ENCODE measurements at places on chromosomes 11 and 22.
A peak's percentile ranks its signal among the peaks of the same experiment; 100 is the strongest.

- no peak for DNase-seq
Measured at GRCh38 chr11:87317441-87317840, 279.7 kb downstream of the TMEM135 start.

DNA sequence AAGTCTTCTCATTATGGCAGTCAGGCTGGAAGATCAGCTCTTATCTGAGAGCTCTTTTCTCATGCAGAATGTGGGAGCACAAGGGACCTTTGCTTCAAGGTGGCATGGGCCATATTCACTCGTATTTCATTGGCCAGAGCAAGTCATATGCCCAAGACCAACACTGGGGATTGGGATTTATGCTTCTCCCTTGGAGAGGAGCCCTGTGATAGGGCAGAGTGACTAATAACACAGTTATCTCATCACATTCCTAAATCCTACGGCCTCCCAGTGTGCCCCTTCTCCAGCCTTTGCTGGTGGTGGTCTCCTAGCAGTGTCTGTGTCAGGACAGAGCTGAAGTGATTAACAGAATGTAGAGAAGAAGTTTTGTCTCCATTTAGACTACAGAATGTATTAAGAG lies 48.6 kb downstream of the SYT9 start:
- no peak for DNase-seq

GRCh38 chr11:128207861-128208321 lies 379.5 kb downstream of the ETS1 start:
- DNase-seq: no peak

DNA sequence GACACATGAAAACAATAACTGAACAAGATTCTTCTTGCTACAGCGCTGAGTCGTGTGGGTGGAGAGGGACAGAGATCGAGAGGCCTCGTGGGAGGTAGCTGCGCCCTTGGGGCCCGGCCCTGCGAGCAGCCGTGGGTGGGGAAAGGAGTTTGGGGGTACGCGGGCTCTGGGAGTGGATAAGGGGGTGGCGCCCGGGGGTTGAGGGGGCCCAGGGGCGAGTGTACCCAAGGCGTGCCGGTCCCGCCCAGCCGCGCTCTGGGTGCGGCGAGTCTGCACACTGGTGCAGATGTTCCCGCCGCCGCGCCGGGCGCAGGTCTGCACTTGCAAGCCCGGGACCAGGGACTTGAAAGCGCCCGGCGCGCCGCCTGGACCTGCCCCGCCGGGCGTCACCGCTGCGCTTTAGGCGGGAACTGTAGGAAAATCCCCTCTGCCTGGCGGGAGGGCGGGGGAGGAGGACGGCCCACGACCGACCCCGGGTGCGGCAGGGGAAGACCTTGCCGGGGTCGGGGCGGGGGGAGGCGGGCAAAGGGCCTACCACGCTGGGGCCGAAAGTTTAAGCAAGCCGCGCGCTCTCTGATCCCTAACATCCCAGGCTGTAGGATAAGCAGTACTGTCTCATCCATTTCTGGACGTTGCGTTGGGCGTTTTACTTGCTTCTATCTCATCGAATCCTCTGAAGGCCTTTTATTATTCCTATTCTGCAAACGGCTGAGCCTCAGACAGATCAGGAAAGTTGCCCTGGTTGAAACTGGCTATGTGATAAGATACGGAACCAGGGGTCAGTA lies 1.4 kb upstream of the KREMEN1 start:
- no peak for DNase-seq

DNA sequence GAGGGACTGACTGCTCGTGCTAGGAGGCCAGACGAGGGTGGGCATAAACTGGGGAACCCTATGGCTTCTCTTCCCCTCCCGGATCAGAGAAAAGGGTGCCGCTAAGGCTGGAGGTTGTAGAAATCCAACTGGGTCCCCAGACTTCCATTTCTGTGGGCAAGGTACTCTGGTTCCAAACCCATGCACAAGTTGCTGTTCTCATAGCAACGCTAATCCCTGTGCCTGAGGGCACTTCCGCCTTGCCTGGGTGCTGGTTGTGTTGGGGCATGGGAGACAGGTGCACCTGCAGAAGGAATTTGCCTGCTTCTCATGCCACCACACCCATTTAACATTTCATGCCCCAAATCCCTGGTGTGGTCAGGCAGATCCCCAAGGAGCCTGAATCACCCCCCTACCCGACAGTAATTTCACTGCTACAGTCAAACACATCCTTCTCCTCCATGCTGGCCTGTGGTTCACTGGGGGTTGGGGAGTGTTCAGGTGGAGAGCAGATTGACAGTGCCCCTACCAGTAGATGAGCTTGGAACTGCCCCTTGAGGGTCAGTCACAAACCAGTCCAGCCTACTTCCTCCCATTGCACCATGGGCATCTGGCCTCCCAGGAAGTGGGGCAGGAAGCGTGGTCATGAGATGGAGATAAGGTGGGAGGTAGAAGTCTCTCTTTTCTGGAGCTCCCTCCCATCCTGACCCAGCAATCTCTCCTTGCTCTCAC lies 1.2 kb downstream of the C2CD2L start:
- no peak for DNase-seq

DNA sequence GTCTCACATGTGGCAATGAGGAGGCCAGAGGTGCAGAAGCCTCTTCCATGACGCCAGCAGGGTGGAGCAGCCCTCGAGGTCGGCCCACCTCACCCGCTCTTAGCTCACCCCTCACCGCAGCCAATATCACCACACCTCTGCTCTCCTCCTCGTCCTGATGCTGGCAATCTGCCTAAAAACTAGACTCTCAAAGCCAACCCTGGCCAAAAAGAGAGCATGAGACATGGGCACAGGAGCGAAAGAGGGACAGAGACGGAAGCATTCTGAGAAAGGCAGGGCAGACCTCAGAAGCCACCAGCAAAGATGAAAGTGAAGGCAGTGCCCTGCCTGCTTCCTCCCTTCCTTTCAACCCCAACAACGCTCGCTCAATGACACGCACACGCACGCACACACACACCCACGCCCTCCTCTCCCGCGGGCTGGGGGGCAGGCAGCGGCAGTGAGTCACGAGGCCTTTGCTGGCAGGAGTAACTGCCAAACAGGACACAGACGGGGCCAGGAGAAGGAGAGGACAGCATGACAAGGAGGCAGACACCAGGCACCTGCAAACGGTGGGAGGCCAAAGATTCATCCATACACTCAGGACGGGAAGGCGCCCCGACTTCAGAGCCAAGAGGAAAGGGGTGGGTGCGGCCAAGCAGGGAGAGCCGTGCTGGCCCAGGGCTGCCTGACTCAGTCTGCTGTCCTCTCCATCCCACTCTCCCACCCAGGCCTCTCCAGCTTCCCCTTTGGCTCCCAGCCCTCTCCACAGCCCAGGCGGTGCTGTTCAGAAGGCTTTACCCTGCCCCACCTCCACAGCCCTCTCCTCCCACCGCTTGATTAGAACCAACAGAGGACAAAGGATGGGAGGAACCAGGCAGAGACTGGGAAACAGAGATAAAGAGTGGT lies 11.4 kb downstream of the IGSF9B start:
- peak; percentile 63 for DNase-seq

- DNase-seq: peak; percentile 50
Measured at GRCh38 chr11:62081378-62082291, 42.2 kb upstream of the INCENP start.

GRCh38 chr22:31628362-31628761 lies 33.7 kb downstream of the PISD start:
- DNase-seq: no peak

GRCh38 chr11:11968511-11969280 lies 39.7 kb downstream of the DKK3 start:
- DNase-seq: no peak

GRCh38 chr11:17013548-17014320 lies 480 bp downstream of the PLEKHA7 start:
- no peak for DNase-seq

DNA sequence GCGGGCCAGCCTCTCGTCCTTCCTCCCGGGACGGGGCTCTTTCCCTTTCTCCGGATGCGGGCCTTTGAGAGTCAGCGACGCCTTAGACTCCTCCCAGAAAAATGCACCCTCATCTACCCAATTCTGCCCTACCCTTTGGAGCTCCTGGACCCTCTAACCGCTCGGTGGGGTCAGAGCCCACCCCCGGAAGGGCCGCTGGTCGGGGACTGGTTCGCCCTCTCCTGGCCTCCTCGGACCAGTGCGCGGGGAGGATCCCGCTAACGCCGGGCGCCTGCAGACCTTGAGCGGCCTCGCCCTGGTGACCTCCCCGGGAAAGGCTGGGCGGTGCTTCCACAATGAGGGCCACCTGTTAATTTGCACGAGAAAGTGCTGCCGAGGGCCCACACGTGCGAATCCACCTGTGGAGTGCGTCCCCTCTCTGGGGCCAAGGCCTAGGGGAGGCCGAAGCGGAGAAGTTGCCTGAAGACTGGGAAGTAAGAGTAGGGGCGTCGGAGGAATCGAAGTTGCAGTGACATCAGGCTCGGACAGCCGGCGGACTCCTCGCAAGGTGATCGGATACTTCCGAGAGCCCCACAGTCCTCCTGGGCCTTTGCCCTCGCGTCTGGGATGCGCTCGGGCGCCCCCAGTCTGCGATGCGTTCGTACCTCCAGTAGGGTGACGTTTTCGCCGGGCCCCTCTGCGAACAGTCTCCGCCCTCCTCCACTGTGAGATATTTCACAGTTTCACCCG lies 61.5 kb downstream of the ENDOD1 start:
- DNase-seq: peak; percentile 82

GRCh38 chr11:28447226-28447625 lies 339.0 kb downstream of the METTL15 start:
- no peak for DNase-seq

DNA sequence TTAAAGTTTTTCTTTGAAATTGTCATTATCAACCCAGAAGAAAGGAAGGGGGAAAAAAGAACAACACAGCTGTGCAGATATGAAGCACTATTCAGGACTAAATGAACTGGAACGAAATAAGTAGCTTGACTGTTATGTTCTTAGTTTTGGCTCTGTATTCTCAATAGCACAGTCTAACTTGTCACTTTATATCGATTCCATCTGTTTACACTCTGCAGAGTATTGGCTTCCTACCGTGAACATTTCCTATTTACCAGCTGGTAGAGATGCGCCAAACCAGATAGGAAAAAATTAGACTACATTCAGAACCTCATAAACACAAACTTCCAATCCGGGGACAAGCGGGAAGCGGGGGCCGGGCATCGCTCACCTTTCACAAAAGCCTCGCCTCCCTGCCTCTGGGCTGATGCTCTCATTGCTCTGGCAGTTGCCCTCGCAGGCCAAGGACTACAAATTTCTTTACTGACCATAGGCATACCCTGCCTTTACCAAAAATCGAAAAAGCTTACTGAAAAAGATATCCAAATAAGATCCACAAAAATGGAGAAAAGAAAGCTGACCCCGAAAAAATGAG lies 66.2 kb downstream of the EFCAB6 start:
- DNase-seq: no peak

- DNase-seq: no peak
Measured at GRCh38 chr11:85394283-85394682, 232.9 kb downstream of the DLG2 start.

GRCh38 chr11:76436020-76436419 lies 8.8 kb upstream of the EMSY start:
- no peak for DNase-seq

DNA sequence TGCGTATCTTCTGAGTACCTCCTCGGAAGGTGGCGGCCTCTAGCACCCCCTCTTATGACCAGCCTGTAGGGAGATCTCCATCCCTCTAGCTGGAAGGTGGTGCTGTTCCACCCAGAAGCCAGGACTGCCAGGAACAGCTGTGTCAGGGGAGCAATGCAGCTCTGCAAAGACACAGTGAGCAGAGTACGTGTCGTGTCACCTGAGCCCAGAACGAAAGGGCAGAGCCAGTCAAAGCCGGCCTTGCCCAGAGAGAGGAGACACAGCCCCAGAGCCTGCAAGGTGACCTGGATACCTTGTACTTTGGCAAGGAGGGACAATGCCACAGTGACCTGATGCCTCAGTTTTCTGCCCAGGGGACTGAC lies 18.7 kb upstream of the IGSF9B start:
- DNase-seq: no peak

- DNase-seq: no peak
Measured at GRCh38 chr11:126072801-126073594, 10.3 kb upstream of the CDON start.

DNA sequence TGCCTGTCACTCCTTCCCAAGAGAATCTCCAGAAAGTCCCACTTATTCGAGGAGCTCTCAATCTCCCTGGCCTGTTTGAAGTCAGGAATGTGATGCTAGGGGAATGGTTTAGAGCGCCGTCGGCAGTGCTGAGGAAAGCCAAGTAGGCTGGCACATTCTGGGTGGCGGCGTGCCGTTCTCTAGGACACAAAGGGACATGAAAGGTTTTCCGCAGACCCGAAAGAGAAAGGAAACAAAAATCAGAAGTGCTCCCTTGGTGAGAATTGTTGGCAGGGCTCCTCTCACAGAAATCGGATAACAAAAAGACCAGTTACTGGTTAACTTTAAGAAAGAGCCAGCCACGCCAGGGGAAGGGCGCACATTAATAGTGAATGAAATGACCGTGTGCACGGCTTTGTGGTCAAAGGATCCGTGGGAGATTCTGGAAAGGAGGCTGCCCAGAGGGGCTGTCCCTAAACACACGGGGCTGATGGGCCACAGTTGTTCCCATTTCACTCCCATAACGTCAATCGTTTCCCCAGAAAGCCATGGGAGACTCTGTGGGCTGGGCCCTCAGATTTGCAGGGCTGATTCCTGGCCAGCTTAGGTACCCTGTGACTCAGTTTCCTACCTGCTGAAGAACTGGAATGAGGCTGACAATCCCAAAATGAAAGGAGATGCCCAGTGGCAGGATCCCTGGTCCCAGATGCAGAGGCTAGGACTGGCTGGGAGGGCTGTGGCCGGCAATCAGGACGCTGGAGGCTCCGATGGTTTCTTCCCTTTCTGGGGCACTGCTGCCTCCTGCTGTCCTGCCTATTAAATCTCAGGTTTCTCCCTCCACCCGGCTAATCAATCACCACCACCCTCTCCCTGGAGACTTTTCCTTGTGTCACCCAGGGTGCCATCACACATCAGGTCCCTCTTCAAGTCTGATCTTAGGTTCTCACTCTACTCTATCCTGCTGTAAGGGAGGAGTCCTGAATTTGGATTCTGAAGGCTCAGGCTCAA lies 82.3 kb downstream of the RCN1 start:
- no peak for DNase-seq

DNA sequence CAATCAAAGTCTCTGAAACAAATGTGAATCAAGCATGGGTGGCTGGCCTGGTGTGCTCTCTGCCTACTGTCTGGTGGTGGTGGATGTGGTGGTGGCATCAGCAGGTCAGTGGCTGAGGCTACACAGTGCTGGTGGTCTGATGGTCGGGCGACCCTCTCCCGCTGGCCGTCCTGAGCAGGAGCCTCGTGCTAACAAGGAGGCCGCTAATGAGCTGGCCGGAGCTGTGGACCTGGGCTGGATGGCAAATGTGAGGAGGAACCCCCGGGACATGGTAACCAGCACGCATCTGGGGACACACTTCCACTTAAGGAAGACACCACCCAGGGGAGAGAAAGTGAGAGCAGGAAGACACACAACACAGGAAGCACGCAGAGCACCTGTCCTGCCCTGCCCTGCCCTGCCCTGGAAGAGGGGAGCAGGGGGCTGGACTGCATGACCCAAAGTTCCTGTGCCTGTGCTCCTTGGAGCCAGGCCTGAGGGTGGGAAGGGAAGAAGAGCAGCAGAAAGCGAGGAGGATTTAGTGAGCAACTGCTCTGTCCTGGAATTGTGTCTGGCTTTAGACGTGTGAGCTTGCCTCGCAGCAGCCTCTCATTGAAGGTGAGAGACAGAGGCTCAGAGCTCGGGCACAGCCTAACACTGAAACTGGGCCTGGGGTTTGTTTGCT lies 23.7 kb downstream of the SLC37A2 start:
- DNase-seq: no peak

GRCh38 chr11:123431619-123432018 lies 1.6 kb downstream of the GRAMD1B start:
- no peak for DNase-seq

GRCh38 chr11:14022821-14023220 lies 60.3 kb downstream of the SPON1 start:
- DNase-seq: no peak

Data from activated CD8-positive, alpha-beta memory T cell treated with anti-CD3 and anti-CD28 coated beads for 48 hours (primary cell).